Body of pancreas (tissue), 4 donors: ENCODE measurements at places on chromosomes 3 and 15. TPM values are rescaled to one million over a fixed set of nuclear protein-coding genes. Genes with fewer than 3 reads are reported as not detected.

DNA sequence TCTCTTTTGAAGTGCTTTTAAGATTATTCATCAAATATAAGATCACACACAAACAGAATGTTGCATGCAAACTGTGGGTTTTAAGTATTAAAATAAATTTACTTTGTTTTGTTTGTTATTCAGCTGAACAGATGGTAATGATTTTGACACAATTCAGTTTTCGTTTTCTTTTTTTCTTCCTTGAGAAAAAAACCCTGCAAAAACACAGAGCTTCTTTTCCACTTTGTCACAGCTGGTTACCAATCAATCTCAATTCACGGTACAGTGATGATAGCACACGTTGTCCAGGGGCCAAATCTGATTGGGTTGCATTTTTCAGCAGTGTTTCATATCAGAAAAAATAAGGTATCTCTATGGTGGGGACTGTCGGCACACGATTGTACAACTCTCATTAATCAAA, 473.6 kb downstream of the ROBO2 start:
- DNase-seq: no peak
- H3K4me1 ChIP-seq: no peaks in the 10 kb centered on the region
- H3K36me3 ChIP-seq: no peaks in the 10 kb centered on the region
- no peak overlapping the region for H3K4me3 ChIP-seq

- no peak overlapping the region for H3K27ac ChIP-seq
- H3K4me1 ChIP-seq: peaks cover 9% of the 10 kb centered on the region
- H3K27me3 ChIP-seq: no peaks in the 10 kb centered on the region
- no peak overlapping the region for H3K4me3 ChIP-seq
These were observed 21.0 kb downstream of the BOC start for GRCh38 chr3:113232342-113232741.

GRCh38 chr15:32887090-32887489, 169.3 kb downstream of the GREM1 start:
- no peak overlapping the region for H3K4me3 ChIP-seq
- H3K27me3 ChIP-seq: no peaks in the 10 kb centered on the region
- no peak for DNase-seq

DNA sequence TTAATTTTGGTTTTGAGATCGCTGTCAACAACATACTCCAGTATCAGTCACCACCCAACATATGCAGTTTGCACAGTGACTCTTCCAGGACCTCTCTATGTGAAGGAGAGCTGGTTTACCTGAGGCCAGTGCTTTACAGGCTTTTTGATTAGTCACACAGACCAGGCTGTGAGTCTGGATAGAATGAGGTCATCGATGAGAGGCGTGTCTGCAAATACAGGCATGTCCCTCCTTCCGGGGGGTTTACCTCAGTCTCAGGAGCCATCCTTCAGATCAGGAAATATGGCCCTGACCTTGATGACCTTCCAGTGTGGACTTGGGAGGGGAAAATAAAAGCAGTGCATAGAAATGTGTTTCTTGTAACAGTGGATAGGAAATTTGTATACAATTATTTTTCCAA, 46.9 kb downstream of the KBTBD12 start:
- no peak overlapping the region for H3K4me3 ChIP-seq
- H3K4me1 ChIP-seq: peaks cover 5% of the 10 kb centered on the region
- DNase-seq: no peak
- no peak overlapping the region for H3K27ac ChIP-seq
- H3K36me3 ChIP-seq: no peaks in the 10 kb centered on the region
- no peaks in the 10 kb centered on the region for H3K27me3 ChIP-seq

DNA sequence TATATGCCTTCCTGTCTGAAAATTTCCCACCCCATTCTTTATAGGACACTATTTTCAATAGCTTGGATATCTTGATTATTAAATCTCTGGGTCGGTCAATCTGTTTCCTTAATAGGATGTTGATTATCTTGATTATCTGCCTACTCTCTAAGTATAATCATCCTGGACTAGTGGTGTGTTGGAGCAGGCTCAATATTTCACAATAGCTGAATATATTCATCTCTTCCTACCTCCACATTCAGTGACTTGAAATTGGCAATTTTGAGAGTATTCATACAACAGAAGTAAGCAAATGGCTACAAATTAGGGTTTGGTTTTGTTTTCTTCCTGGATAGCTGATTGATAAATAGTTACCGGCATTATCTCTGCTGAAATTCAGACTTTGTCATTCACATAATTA, 1162.6 kb downstream of the ROBO1 start:
- H3K4me3 ChIP-seq: no peak overlapping the region
- H3K4me1 ChIP-seq: no peaks in the 10 kb centered on the region
- H3K36me3 ChIP-seq: no peaks in the 10 kb centered on the region
- no peaks in the 10 kb centered on the region for H3K27me3 ChIP-seq
- no peak for DNase-seq

DNA sequence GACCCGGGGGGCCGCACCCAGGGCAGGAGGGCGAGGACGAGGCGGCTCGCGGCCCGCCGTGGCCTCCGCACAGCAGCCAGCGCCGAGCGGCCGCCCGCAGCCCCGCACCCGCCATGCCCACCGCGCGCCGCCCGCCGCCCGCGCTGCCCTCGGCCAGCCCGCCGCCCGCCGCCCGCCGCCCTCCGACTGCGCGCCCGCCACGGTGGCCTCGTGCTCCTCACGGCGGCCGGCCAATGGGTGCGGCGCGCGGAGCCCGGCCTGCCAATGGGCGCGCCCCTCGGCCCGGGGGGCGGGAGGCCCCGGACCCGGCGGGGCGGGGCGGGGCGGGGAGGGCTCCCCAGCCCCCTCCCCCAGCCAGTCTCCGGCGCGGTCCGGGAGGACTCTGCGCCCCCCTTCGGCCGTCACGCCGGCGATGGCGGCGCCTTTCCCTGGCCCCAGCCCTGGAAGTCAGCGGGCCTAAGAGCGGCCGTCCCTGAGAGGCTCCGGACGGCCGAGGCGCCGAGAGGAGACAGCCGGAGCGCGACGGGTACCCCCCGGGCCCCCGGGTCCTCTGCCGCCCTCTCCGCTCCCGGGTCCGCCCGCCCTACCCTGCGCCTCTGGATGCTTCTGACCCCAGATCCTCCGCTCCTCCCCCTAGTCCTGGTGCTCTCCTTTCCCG, at the start of gene NT5DC2:
Gene NT5DC2, minus strand, starts transcription at position 235 of the 658 bp plus-strand sequence. Its CDS starts 120 bp downstream, at position 115.
- peak; percentile 52 for DNase-seq
- no peaks in the 10 kb centered on the region for H3K36me3 ChIP-seq
- H3K27me3 ChIP-seq: no peaks in the 10 kb centered on the region
- H3K27ac ChIP-seq: no peak within 1 kb of the TSS
- H3K4me3 ChIP-seq: peak within 1 kb of the TSS; percentile 24

- no peak for DNase-seq
- no peak overlapping the region for H3K4me3 ChIP-seq
These were observed 254.7 kb downstream of the NFKBIZ start for GRCh38 chr3:102104033-102104432.

DNA sequence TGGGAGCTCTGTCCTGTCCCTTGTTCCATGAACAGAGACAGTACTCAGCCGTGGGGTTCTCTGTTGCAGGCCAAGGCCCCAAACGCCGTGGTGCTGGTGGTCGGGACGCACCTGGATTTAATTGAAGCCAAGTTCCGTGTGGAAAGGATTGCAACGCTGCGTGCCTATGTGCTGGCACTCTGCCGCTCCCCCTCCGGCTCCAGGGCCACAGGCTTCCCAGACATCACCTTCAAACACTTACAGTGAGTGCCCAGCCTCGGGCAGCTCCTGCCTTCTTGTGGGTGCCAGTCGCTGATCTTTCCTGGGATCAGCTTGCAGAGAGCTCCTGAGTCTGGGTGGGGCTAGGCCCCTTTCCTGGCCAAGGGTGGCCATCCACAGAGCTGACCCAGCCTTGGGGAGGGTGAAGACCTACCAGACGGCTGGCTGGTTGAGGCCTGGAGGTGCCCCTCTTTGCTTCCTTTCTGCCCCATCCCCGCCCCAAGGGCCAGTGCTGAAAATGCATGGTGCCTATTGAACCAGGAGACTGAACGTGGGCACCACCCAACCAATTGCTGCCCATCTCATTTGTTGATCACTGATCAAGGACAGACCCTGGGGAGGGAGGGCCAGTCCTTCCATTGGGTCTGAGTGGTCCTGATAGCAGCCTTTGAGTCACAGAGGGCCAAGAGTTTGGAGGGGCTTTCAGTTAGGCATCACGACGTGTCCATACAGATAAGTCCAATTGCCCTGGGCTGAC, 106.9 kb downstream of the LRRK1 start:
- no peak for DNase-seq
- no peaks in the 10 kb centered on the region for H3K4me1 ChIP-seq
- no peaks in the 10 kb centered on the region for H3K36me3 ChIP-seq
- H3K4me3 ChIP-seq: no peak overlapping the region

DNA sequence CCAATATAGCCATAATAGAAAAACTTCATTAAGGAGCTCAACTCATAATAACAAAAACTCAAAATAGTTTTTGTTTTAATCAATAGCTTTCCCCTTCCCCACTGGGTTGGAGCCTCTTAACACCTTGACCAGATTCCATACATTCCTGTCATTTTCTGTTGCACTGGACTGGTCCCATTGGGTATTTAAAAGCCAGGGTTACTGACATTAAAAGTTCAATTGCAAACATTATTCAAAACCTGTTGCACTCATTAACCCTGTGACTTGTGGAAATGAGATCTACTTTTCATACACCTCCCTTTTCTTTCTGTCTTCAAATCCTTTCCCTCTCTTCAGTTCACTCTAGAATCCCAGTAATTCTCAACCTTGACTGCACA, 1.7 kb upstream of the HRG start:
- H3K36me3 ChIP-seq: no peaks in the 10 kb centered on the region
- no peak overlapping the region for H3K4me3 ChIP-seq
- H3K27ac ChIP-seq: no peak overlapping the region
- DNase-seq: no peak
- peaks cover 7% of the 10 kb centered on the region for H3K4me1 ChIP-seq

DNA sequence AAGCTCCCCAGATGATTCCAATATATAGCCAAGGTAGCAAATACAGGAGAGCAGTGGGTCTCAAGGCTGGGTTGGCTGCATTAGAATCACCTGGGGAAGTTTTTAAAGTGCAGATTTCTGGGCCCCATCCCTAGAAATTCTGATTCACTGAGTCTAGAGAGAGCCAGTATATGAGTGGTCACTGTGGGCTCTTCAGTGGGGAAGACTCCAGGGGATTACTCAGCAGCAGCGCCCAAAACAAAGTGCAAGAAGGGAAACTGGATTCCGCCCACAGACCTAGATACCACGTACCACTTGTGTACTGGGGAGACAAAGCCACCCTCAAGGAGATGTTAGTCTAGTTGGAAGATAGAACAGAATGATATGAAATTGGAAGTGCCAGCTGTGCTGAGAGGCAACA, 40.0 kb downstream of the NME9 start:
- H3K36me3 ChIP-seq: no peaks in the 10 kb centered on the region
- H3K27me3 ChIP-seq: no peaks in the 10 kb centered on the region
- no peak overlapping the region for H3K4me3 ChIP-seq
- DNase-seq: no peak

GRCh38 chr15:47432826-47433225, 284.5 kb upstream of the SEMA6D start:
- H3K27ac ChIP-seq: no peak overlapping the region
- DNase-seq: no peak
- H3K36me3 ChIP-seq: no peaks in the 10 kb centered on the region
- H3K4me3 ChIP-seq: no peak overlapping the region
- H3K27me3 ChIP-seq: no peaks in the 10 kb centered on the region

- H3K27me3 ChIP-seq: no peaks in the 10 kb centered on the region
- H3K36me3 ChIP-seq: no peaks in the 10 kb centered on the region
- no peak overlapping the region for H3K4me3 ChIP-seq
- H3K4me1 ChIP-seq: no peaks in the 10 kb centered on the region
- DNase-seq: no peak
These were observed 18.8 kb upstream of the GASK1A start for GRCh38 chr3:42960282-42960681.

GRCh38 chr3:160544844-160545503, 20.4 kb downstream of the KPNA4 start:
- H3K4me1 ChIP-seq: peaks cover 13% of the 10 kb centered on the region
- H3K4me3 ChIP-seq: no peak overlapping the region
- no peak for DNase-seq
- no peaks in the 10 kb centered on the region for H3K36me3 ChIP-seq

DNA sequence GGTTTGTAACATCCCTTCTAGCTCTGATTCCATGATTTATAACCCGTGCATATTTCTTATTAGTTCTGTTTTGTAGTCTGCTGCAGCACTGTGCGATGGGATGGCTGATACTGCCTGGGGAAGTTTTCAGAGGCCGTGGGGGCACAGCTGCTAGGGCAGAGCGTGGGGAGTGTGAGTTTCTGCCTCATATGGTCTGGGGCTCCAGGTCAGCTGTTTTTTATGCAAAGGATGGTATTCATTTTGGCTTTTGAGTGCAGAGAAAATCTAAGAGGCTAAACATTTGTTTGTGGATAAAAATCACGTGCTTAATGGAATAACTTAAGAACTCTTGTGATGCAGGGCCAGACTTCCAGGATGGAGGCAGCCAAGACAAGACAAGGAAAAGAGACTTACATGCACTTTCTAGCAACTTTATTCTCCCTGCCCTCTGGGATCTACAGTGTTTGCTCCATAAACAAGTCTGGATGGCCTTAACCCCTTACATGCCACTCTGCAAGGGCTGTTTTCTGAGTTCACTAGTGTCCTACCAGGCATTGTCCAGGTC, 45.5 kb upstream of the CFAP161 start:
- no peaks in the 10 kb centered on the region for H3K27me3 ChIP-seq
- H3K4me1 ChIP-seq: peaks cover 15% of the 10 kb centered on the region
- no peak overlapping the region for H3K27ac ChIP-seq
- H3K36me3 ChIP-seq: no peaks in the 10 kb centered on the region
- no peak for DNase-seq
- H3K4me3 ChIP-seq: no peak overlapping the region

GRCh38 chr3:160754371-160754854, 1.6 kb upstream of the PPM1L start:
- peak overlapping the region; percentile 96 for H3K27ac ChIP-seq
- peak; percentile 28 for DNase-seq
- H3K4me3 ChIP-seq: peak overlapping the region; percentile 89
- no peaks in the 10 kb centered on the region for H3K36me3 ChIP-seq
- no peaks in the 10 kb centered on the region for H3K27me3 ChIP-seq

GRCh38 chr3:117848606-117849005, 1139.0 kb downstream of the TUSC7 start:
- H3K27me3 ChIP-seq: no peaks in the 10 kb centered on the region
- H3K27ac ChIP-seq: no peak overlapping the region
- no peak overlapping the region for H3K4me3 ChIP-seq
- no peaks in the 10 kb centered on the region for H3K36me3 ChIP-seq

The ZNF80 gene
- total RNA-seq: not detected

The RPL14 gene
- 279 TPM for total RNA-seq

The SLC28A1 gene
- total RNA-seq: 0.26 TPM

The THOC7 gene
- total RNA-seq: 26.0 TPM

The SLC30A4 gene
- 2.6 TPM for total RNA-seq

The LMAN1L gene
- not detected for total RNA-seq

The PLA2G4E gene
- total RNA-seq: not detected
